SK-N-DZ (cell line): ENCODE measurements at places on chromosomes 5 and 9.

DNA sequence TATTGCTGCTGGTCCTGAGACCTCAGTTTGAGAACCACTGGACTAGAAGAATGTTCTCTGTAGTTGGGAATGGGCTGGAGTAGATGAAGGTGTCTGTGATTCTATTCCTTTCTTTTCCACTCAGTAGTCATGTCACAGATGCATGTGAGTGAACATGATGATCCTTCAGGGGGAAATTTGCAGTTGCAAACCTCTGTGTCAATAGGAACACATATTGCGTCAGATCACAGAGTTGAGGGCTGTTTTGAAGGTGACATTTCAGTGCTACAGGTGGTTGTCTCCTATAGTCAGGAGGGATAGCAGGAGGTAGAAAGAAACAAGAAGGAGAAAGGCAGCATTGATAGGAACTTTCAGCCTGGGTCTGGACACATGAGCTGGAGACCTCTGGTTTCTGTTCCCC lies 239.3 kb downstream of the ARHGEF28 start:
- no peak for DNase-seq

- DNase-seq, result no peak
Observed at GRCh38 chr5:124677374-124678351, 68.8 kb downstream of the ZNF608 start.

DNA sequence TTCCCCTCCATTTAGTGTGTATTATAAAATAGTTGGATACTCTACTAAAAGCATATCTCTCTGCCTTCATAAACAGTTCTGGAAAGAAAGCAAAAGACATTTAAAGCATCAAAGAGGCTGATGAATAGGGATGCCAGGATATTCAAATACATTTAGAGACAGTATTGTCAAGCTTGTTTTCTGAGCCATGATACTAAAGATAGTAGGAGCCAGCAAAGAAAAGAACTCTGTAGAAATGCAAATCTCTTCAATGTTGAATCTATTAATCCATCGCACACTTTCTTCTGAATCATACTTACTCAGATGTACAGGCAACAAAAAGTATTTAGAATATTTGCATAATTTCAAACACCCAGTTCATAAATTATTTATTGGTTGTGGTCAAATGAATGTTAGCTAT lies 207.1 kb upstream of the MEF2C start:
- no peak for DNase-seq

DNA sequence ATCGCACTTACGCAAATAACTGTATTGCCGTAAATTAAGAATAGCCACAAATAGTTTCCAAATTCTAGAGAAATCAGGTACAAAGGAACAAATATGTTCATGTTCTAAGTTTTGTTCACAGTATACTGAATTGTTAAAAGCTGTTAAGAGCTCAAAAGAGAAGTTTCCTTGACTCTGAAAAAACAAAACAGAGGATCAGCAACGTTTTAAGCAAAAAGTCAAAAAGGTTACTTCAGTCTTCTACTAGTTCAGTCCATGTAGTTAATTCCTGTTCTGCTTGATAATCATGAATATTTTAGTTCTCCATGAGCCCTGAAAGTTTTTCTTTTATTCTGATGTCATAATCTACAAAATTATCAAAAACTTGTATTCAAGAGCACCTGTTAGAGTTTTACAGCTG lies 128.6 kb upstream of the MAST4 start:
- no peak for DNase-seq

GRCh38 chr5:145872486-145872885 lies 328 bp downstream of the GRXCR2 start:
- no peak for DNase-seq

GRCh38 chr5:96252596-96252995 lies 180.5 kb downstream of the PCSK1 start:
- DNase-seq, result no peak

DNA sequence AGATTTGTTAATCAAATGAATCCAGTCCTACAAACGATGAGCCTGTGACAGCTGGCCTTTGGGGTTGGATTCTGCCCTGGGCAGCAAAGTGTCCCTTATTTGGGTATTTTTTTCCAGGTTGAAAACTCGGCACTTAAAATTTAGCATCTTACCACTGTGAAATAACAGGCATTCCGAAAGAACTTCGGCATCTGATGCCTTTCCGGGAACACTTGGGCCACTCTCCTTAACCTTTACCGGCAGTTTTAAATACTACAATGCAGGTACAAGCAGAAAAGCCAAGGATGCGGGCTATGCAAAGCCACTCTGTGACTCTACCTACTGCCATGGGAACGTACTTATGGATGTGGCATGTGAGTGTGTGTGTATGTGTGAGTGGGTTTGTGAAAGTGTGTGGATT lies 1.0 kb upstream of the RASGRF2 start:
- no peak for DNase-seq

GRCh38 chr5:40233268-40233667 lies 446.4 kb upstream of the PTGER4 start:
- no peak for DNase-seq

DNA sequence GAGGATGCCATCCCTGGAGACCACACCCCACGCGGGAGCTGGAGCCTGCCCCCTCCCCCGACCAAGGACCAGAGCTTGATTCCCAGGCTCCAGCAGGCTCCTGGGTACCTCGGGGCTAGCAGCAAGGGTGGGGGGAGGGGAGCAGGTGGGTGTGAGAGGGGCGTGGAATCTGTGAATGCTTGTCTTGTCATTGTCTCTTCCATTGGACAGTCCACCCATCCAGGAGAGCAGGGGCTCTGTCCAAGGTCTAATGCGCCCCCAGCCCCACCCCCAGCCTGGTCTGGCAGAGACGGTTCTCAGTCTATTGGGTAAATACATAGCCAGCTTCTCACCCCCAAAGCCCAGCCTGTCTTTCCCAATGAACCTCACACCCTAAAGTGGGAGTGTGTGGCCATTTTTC lies 22.8 kb downstream of the URM1 start:
- no peak for DNase-seq

DNA sequence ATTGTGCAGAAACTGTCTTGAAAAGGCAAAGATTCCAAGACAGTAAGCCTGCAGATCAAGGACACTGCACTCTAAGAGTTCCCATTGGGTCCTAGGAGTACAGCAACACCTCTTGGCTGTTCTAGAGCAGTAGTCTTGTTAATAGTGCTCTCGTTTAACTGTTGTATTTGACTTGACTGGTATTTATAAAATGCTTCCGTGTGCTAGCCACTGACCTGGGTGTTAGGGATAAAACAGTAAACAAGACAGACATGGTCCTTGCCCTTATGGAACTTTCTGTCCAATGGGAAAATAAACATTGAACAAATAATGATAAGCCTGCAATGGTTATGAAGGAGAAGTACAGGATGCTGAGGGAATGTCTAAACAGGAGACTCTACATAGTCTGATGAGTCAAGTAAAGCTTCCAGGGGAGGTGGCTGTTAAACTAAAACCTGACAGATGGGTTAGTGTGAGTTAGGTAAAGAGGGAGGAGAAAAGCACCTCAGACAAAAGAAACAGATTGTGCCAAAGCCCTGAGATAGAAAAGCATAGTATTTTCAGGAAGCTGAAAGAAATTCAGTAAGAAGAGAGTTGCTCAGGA lies 33.3 kb downstream of the TDRD7 start:
- no peak for DNase-seq
